ENCODE measurements at places on chromosomes 6 and 20.

- no peak for DNase-seq
Measured at GRCh38 chr6:133748628-133749027, 140.3 kb upstream of the TCF21 start.

- no peak for DNase-seq
Measured at GRCh38 chr6:15798533-15799255, 135.9 kb upstream of the DTNBP1 start.

DNA sequence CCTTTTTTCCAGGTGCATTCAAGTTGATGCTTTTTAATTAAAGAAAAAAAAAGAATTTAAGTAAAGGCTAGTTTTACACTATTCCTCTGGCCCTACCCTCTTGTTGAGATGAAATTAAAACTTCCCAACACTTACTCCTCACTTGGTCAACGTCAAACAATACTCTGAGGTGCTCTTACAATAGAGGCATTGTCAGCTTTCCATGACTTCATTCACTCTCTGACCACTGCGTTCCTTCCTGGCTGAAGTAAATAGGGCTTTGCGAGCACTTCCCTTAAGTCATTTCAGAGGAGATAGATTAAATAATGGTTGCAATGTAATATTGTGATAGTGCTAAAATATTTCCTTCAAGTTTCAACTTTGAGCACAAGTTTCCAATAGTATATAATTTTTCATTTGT is 229.8 kb upstream of the CEP162 start:
- DNase-seq = no peak

DNA sequence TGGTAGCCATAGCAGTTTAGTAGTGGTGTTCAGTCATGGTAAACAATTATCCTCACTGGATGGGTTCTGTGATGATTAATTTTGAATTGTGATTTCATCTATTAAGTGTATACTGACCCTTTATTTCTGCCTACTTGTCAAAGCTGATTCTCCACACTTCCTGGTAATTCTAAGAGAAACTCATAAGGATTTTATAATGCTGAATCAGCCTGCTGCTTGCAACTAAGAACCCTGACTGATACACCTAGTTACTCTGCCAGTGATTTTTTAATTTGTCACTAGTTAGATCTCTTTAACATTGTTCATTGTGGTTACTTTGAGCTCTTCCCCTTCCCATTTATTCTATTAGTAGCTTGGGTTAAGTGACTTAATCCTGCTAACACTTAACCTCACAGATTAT is 8.6 kb downstream of the CDC40 start:
- no peak for DNase-seq

- DNase-seq = no peak
Measured at GRCh38 chr6:44594481-44594880, 207.0 kb downstream of the CDC5L start.
